Pancreas (tissue), 10 donors: ENCODE measurements at places on chromosomes 6 and 20. TPM values are rescaled to one million over a fixed set of nuclear protein-coding genes. Genes with fewer than 3 reads are reported as not detected.

DNA sequence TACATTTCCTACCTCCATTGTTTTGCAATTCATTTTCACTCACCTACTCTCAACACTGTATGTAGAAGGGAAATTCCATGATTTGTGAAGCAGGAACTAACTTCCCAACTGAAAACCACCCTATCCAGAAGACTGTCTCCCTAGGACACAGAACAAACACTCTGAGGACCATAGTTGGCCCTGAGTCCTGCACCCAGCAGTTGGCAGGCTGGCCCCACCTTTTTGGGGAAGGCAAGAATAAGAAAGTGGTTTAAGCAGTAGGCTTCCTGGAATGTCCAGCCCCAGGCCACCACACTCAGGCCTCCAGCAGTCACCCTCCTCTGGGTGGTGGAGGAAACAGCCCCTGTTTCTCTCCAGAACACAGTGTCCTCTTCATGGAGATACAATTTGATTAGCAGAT is 258.8 kb downstream of the ARHGAP18 start:
- no peak for DNase-seq
- no peaks in the 10 kb centered on the region for H3K4me1 ChIP-seq
- no peaks in the 10 kb centered on the region for H3K36me3 ChIP-seq
- H3K27me3 ChIP-seq = no peaks in the 10 kb centered on the region
- no peak overlapping the region for H3K4me3 ChIP-seq
- no peak overlapping the region for H3K27ac ChIP-seq

Gene GGT7
- total RNA-seq = 13.0 TPM

Gene TBP
- total RNA-seq = 6.8 TPM

- H3K36me3 ChIP-seq = no peaks in the 10 kb centered on the region
- no peaks in the 10 kb centered on the region for H3K27me3 ChIP-seq
- no peak overlapping the region for H3K27ac ChIP-seq
- H3K4me3 ChIP-seq = no peak overlapping the region
- no peak for DNase-seq
- no peaks in the 10 kb centered on the region for H3K4me1 ChIP-seq
Measured at GRCh38 chr6:8855411-8855810, 420.1 kb upstream of the SLC35B3 start.

Gene BRPF3
- total RNA-seq = 21.0 TPM

GRCh38 chr6:158926414-158926813 is 73.6 kb downstream of the RSPH3 start:
- H3K36me3 ChIP-seq = no peaks in the 10 kb centered on the region
- H3K4me3 ChIP-seq = no peak overlapping the region

GRCh38 chr20:50561379-50562078 is 51.3 kb downstream of the PTPN1 start:
- no peak overlapping the region for H3K4me3 ChIP-seq
- no peak overlapping the region for H3K27ac ChIP-seq
- peaks cover 8% of the 10 kb centered on the region for H3K36me3 ChIP-seq
- DNase-seq = no peak

DNA sequence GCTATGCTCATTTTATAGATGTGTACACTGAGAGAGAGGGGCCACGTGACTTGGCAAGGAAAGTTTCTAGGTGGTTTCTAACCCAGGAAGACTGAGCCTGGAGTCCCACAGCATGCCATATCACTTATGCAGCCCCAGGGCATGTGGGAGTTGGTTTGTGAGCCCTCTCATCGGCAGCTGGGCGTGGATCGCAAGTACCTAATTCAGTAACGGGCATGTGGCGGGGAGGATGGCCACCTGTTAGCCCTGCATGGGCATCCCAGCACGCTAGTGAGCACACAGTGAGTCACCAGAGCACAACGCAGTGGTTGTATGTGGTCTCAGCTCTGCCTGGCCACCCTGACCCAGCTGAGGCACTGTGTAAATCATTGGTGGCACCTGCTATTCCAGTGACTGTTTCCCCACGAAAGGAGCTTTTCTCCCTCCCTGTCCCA is 88.3 kb downstream of the NINL start:
- no peak for DNase-seq
- H3K36me3 ChIP-seq = no peaks in the 10 kb centered on the region
- no peak overlapping the region for H3K27ac ChIP-seq
- H3K27me3 ChIP-seq = no peaks in the 10 kb centered on the region
- H3K4me1 ChIP-seq = no peaks in the 10 kb centered on the region

GRCh38 chr6:27541212-27541932 is 68.5 kb upstream of the ZNF184 start:
- DNase-seq = no peak
- no peaks in the 10 kb centered on the region for H3K4me1 ChIP-seq
- H3K27me3 ChIP-seq = peaks cover 31% of the 10 kb centered on the region

GRCh38 chr6:139520321-139520768 is 145.9 kb upstream of the CITED2 start:
- DNase-seq = no peak
- no peaks in the 10 kb centered on the region for H3K36me3 ChIP-seq
- H3K4me1 ChIP-seq = no peaks in the 10 kb centered on the region
- no peaks in the 10 kb centered on the region for H3K27me3 ChIP-seq
- H3K4me3 ChIP-seq = no peak overlapping the region
- no peak overlapping the region for H3K27ac ChIP-seq

Gene THEMIS
- total RNA-seq = 0.31 TPM
